Activated CD4-positive, alpha-beta T cell treated with anti-CD3 and anti-CD28 coated beads for 1 hour (primary cell): ENCODE measurements at places on chromosomes 4 and X.

DNA sequence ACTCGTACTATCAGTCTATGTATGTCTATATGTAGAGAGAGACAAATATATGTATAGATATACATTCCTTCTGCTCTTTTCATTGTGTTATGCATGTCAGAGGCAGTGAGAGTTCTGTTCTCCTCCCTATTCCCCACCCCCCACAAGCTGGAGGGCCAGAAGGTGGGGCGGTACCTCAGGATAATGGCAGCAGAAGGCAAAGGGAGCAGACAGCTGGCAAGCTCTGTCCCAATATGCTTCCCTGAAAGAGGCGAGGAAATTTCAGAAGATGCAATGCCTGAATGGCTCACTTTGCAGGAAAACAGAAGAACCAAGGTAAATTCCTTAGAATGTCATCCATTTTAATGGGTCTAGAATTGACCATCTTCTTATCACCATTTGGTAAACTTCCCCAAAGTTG lies 114.4 kb downstream of the NAA11 start:
- no peak for DNase-seq

- no peak for DNase-seq
These were observed 756.1 kb downstream of the SH3BGRL start for GRCh38 chrX:81957900-81958545.

DNA sequence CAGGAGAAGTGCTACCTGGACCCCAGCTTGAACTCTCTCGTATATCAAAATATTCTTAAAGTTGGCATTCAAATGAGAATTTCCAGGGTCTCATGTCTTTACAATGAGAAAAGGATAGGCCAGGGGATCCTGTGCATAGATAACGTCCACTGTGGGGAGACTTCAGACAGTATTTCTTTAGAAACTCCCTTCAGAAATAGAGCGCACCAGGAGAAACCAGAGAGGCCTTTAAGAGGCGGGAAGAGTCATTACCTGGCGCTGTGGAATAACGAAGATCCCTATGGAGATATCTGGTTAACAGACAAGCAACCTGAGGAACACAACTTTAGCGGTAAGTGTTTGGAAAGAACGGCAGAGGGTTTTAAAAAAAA lies 600 bp downstream of the RADX start:
- no peak for DNase-seq

DNA sequence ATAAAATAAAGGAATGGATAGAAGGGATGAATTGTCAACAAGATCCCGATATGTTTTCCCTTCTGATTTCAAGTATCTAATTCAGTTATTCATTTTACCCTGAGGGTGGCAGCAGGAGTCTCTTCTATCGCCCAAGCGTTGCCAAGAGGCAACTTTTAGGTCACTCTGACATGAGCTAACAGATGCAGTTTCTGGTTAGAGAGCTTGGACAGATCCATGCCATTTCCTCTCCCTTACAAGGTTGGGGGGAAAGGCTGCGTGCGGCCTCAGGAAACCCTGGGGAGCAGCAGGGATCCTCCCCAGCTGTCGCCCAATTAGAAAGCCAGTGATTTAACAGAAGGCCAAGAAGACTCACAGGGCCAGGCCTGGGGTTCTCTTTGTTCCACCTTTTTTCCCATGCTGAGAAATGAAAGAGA lies 35.3 kb upstream of the WAS start:
- peak; percentile 11 for DNase-seq

DNA sequence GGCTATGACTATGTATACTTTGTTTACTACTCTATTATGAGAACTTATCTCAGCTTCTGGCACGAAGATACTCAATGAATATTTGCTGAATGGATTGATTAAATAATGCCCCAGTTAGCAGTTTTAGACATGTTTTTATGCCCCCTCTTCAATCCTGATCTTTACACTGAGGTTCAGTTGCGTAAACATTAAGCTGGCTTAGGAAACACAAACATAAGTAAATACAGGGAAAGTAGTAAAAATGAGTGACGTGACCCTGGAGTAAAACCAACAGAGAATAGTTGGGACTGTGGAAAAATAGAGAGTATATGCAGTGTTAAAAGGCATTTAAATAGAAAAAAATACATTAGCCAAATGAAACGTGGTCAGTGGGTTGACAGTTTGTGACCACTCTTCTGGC lies 387.0 kb upstream of the ACTRT1 start:
- DNase-seq = no peak

- DNase-seq = no peak
These were observed 92.8 kb upstream of the CCDC160 start for GRCh38 chrX:134144231-134144630.

DNA sequence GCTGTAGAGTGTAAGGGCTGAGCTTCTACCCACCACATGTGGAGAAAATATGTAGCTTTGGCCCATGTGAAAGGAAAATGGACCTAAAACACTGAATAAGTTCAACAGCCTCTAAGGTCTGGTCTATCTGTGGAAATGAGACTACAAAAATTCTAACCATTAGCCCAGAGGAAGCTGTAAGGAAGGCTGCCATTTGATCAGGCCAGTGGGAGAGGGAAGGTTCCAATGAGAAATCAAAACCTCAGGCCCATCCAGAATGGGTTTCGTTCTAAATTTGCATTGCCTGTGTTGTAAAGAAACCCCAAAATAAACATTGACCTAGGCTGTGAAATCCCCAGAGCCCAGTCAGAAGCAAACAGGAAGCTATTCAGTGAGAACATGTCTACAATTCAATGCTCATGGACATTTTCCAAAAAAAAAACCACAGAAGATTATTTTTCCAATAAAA lies 320.4 kb upstream of the SLC7A11 start:
- no peak for DNase-seq

DNA sequence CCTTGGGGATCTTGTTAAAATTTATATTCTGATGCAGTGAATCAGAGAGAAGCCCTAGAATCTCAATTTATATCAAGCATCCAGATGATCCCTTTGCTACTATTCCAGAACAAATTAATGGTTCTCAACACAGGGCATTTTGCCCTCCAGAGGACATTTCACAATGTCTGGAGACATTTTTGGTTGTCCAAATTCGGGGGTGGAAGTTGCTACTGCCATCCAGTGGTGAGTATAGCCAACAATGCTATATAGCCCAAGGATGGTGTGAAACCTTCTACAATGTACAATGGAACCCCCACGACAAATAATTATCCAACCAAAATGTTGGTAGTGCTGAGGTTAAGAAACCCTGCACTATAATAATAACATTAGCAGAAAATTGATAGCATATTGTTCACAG lies 2440.0 kb downstream of the PCDH7 start:
- DNase-seq = no peak

- DNase-seq = no peak
These were observed 44.2 kb upstream of the SPRY1 start for GRCh38 chr4:123352240-123352945.

DNA sequence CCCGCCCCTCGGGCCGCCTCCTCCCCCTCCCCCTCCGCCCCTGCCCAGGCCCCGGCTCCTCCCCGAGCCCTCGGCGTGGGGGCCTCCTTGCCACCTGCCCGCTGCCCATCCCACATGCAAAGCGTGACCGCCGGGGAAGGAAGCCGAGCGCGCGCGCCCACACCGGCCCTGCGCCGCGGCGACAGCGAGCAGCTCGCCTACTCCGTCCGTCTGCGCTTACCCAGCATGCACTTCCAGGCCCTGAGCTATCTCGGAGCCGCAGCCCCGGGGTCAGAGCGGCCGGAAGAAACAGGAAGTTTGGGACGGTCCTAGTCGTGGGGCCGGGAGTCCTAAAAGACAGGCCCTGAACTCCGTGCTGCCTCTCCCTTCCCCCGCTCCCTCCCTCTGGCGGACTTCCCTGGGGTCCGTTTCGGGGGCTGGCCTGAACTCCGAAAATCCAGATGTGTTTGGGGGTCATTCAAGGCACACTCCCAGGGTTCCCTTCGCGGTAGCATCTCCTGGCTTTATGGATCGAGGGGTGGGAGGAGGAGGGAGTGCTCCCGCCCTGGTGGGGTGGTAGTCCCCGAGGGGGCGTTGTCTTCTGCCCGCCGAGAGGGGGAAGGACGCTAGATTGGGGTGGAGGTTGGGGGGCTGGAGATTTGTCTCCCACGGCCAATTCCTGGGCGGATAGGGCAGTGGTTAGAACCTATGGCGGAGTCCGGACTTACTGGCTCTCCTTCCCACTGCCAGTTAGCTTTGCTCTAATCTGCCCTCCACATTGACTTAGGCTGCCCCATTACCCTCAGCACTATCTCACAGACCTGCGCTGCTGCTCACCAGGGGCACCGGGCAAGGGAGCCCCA lies 25.0 kb upstream of the BCORL1 start:
- DNase-seq = no peak

GRCh38 chrX:46647251-46647650 lies 73.7 kb downstream of the CHST7 start:
- no peak for DNase-seq

DNA sequence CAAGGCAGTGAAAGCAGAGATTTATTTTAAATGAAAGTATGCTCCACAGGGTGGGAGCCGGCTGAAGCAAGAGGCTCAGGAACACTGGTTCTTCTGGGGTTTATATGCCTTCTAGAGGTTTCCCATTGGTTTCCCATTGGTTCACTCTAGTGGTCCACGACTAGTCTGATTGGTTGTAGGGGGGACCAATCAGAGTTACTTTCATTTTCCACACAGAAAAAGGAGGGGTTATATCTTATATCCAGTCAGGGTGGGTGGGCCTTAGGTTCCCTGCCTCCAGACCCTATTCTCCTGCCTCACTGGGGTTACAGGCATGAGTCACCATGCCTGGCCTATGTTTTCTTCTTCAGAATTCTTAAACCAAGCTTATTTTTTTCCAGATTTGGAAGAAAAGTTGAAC lies 101.6 kb downstream of the KLHL8 start:
- DNase-seq = no peak

- no peak for DNase-seq
These were observed 43.1 kb upstream of the GPR78 start for GRCh38 chr4:8537041-8537461.

DNA sequence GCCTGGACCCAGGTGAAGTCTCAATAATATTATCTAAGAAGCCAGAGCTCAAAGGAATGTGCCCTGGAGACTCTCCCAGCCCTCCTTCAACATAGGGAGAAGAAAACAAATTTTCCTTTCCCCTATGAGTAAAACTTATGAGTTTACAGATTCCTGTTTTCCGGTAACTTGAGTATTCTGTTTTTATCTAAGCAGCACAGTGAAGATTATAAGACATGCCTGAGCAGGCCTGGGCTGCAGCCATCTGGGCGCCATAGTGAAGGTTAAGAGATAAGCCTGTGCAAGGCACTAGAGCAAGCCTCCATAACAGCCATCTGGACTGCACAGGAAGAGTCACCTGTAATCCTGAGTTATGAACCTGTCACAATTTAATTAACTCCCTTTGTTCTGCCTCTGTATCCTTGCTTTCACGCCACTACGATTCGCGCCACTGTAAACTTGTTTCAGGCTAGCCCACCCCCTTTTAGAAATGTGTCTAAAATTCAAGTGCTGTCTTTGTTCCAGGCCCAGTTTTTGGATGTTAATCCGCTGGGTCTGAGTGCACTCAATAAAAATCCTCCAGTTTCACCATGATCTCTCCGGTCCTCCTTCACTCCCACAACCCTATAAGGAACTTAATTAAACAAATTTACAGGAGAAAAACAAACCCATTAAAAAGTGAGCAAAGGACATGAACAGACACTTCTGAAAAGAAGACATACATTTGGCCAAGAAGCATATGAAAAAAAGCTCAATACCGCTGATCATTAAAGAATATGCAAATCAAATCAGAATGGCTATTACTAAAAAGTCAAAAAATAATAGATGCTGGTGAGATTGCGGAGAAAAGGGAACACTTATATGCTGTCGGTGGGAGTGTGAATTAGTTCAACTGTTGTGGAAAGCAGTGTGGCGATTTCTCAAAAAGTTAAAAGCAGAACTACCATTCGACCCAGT lies 189.5 kb downstream of the APBB2 start:
- no peak for DNase-seq

- no peak for DNase-seq
These were observed 74.1 kb upstream of the PPP3CA start for GRCh38 chr4:101421386-101421785.

DNA sequence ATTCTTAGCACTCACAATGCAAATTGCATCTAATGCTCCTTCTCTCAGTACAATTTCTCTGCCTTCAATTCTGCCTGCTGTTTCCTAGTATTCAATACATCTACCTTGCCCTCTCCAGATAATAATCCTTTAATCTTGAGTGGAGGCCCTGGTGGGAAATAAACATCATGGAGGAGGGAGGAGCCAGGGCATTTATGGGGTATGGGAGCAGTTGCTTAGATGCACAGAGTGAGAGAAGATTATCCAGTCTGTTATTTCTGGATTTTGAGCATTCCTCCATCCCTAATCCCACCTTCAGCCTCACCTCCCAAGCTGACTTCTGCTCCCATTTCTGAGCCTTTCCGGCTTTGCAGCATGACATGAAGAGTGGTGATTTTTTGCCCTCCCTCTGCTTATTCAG lies 127.9 kb upstream of the PPP3CA start:
- no peak for DNase-seq

DNA sequence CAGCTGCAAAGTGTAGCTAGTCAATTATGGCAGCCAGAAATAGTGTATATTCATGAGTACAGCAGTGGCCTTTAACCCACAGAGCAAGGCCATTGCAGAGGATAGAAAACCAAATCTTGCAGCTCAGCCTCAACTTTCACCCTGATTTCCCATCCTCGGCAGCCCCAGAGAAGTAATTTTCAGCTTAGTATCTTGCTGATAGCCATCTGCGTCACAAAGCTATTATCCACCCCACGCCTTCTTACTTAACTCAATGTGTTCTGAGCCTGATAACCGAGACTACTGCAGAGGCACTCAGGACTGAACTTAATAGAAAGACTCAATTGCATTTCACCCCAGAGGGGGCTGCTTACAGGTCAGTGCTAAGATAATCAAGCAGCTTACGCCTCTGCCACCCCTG lies 174.5 kb upstream of the MAOA start:
- no peak for DNase-seq

GRCh38 chr4:186839122-186840037 lies 115.7 kb upstream of the FAT1 start:
- DNase-seq = no peak

DNA sequence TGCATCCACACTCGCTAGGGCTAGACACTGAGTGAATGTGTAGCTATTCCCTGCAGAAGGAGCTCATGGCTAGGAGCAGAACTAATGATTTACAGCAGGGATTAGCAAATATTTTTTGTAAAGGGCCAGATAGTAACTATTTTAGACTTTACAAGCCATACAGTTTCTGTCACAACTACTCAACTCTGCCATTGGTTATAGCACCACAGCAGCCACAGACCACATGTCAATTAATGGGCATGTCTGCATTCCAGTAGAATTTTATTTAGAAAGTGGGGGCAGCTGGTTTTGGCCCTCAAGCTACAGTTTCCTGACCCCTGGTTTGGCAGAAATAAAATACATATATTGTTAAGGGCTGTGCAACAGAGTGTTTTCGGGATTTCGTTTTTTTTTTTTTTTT lies 192.6 kb downstream of the FRMPD4 start:
- DNase-seq = no peak

DNA sequence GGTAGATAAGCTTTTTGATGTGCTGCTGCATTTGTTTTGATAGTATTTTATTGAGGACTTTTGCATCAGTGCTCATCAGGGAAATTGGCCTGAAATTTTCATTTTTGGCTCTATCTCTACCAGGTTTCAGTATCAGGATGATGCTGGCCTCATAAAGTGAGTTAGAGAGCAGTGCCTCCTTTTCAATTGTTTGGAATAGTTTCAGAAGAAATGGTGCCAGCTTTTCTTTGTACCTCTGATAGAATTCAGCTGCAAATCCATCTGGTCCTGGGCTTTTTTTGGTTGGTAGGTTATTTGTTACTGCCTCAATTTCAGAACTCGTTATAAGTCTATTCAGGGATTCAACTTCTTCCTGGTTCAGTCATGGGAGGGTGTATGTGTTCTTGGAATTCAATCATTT lies 15.6 kb upstream of the TMPRSS11F start:
- DNase-seq = no peak

GRCh38 chr4:176799653-176800052 lies 6.9 kb upstream of the VEGFC start:
- DNase-seq = no peak

- no peak for DNase-seq
These were observed 89.1 kb upstream of the TET2 start for GRCh38 chr4:105057370-105058105.
